ENCODE measurements at places on chromosomes 5 and 9.
A peak's percentile ranks its signal among the peaks of the same experiment; 100 is the strongest.

DNA sequence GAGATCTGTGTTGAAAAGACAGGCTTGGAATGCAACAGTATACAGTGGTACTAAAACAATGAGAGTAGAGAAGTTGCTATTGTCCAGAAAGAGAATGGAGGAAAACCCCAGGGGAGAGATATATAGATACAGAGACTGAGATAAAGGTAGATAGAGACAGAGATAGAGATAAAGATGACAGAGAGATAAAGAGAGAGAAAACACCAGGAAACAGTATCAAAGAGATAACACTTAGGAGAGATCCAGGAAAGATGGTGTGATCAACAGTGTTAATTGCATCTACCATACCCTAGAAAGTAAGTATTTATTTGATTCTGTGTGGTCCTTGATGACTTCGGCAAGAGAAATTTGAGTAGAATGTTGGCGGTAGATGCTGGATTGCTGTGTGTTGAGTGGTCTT, 461.8 kb upstream of the RIOK2 start:
- DNase-seq = no peak

- no peak for DNase-seq
These were observed 143.7 kb upstream of the IRX2 start for GRCh38 chr5:2895196-2895595.

DNA sequence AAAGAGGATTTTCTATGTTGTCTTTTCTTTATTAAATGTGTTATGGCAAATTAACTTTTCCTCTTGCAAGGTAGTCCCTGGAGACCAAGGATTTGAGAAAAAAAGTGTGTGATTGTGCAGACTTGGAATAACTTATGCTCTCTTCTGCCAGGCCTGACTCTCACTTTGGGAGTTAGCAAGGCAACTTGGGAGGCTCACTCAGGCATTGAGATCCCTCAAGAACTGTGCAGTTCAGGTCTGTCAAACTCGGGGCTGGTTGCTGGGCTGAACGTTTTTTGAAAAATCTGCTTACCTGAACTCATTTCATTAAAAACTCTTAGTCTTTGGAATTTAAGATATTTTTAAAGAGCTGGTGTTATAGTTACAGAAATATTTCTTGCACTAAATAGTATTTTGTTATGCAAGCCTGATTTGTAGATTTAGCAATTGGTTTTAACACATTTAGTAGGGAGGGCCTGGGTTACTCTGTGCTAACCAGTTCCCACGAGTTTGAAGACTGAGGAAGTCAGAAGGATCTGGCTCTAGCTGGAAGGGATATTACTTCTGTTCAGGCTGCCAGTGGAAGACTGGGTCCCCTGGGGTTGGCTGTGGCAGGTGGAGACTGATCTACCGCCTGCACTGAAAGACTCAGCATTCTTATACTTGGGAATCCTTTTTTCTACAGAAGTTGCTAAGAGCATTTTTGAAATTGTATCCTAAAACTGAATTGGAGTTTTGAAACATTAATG, 150.4 kb upstream of the PCSK5 start:
- DNase-seq = peak; percentile 13

DNA sequence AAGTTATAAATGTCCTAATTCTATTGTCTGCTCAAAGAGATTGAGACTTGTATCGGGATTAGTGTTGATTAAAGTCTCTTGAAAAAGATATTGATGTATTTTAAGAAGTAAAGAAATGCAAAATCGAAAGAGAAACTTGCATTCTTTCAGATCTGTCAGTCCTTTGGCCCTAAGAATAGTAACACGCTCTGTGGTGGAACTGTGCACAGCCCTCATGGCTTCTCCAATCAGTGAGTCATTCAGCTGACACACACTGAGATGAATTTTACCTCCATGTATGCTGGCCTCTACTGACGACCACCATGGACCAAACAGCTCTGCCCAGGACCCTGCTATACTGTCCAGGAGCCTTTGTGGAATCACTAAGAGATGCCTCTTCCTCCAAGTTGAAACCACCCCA, 232.4 kb downstream of the ESM1 start:
- DNase-seq = no peak

GRCh38 chr5:60504342-60504741, 195.6 kb downstream of the DEPDC1B start:
- no peak for DNase-seq

GRCh38 chr9:78856144-78856543, 559.2 kb downstream of the PSAT1 start:
- DNase-seq = no peak

- no peak for DNase-seq
These were observed 23.8 kb downstream of the CAMSAP1 start for GRCh38 chr9:135883410-135884089.

GRCh38 chr9:74066605-74067004, 430.5 kb upstream of the RORB start:
- DNase-seq = no peak

- no peak for DNase-seq
These were observed 92.6 kb downstream of the GLIS3 start for GRCh38 chr9:4207123-4207875.

DNA sequence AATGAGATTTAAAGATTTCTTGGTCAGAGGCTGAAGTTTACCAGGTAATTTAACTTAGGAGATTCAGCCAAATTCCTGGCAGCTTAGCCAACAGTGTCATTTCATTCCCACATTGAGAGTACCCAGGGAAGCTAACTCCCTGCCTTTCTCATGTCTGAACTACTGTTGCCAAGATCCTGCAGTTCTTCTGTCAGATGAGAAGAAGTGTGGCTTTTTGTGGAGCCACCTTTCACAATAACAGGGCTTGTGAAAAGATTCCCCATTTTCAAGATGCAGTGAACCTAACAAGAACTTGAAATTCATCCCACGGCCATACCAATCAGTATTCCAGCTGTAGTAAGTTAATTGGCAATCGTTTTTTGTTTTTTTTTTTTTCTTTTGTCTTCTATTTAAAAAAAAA, 176.4 kb downstream of the XRCC4 start:
- DNase-seq = no peak

DNA sequence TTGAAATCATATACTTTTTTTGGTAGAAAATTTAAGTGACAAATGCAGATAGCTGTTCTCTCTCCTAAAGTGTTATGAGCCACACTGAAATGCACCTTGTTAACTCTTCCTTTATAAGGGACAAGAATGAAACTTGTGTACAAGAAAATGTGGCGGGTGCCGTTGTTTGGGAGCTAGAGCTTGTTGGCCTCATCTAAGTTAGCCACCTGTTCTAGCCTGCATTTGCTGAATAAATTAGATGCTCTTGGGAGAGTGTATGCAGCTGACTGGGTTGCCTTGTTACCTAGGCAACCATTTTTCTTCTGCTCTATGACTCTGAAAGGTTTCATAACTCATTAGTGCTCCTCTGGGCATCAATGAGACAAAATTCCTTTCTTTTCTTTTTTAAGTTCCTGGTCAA, 174.3 kb downstream of the TAF11L14 start:
- no peak for DNase-seq

DNA sequence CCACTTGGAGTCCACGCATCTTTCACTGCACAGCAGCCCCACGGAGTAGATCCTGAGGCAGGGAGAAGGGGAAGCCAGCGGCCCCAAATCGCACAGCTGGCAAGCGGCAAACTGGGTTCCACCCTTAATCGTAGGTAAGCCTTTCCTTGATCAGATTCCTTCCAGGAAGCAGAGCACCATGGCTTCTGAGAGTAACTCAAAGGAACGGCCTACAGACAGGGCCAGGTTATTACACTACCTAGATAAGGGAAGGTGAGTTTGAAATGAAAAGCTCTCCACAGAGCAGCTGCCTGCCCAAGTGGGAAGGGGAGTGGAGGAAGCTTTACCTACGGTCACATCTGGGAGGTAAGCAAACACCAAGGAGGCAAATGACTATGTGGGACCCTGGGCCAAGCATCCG, 7.9 kb downstream of the DAP start:
- no peak for DNase-seq

DNA sequence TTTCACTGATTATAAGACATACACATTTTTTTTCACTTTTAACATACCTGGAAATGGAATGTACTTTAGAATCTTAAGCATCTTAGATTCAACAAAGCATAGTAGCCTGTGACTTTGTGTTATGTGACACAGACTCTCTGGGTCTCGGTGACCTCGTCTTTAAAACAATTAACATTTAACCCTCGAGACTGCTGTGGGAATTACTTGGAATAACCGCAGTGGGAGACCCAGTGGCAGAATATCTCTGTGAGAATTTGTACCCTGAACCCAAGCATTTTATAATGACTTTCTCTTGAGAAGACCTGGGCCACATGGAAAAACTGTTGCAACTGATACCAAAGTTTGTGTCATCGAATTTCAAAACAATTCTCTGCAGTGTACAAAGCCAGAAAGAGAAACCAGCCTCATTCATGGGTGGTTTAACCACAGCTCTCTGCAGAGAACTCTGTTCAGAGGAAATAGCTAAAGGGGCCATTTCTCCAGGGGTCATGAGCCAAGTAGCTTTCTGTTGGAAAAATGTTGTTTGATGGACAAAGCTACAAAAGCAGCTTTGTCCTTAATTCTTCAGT, 10.0 kb upstream of the RETREG1 start:
- no peak for DNase-seq

- no peak for DNase-seq
These were observed 50.5 kb downstream of the SH3PXD2B start for GRCh38 chr5:172403817-172404216.

GRCh38 chr5:111367115-111367514, 142.9 kb downstream of the CAMK4 start:
- DNase-seq = no peak

DNA sequence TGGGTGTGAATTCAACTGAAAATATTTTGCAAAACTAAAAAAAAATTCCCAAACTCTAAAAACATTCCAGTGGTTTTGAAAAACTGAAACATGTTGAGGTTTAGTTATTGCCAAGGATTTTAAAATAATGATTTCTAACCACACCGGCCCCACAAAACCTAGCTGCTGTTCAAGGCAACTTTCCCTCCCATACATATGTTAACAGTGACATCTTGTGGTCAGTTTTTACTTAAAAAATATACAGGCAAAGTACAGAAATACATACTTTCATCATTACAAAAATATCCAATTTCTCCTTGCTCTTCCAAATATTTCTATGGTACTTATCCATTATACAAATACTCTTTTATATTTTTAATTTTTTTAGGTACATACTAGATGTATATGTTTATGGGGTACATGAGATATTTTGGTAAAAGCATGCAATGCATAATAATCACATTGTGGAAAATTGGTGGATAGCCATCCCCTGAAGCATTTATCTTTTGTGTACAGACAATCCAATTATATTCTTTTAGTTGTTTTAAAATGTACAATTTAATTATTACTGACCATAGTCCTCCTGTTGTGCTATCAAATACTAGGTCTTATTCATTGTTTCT, 34.4 kb upstream of the MRPS30 start:
- DNase-seq = no peak

GRCh38 chr5:78592735-78593386, 55.7 kb downstream of the LHFPL2 start:
- DNase-seq = no peak

DNA sequence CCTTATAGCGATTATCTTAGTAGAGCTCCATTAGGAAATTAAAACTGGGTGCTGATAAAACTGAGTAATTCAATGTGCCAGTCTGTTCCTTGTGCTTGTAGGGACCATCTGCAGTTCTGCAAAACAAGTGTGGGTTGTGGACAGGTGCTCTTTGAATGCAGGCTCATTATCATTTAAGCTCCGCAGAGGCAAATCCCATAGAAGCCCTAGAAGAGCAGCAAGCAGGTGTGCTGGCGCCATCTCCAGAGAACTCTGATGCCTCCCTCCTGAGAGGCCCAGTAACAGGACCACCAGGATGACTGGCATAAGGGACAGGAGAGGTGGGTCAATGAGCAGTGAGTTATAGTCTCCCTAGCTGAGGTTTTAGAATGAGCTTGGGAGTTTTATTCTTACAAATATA, 1342.4 kb upstream of the DMAC1 start:
- peak; percentile 67 for DNase-seq

DNA sequence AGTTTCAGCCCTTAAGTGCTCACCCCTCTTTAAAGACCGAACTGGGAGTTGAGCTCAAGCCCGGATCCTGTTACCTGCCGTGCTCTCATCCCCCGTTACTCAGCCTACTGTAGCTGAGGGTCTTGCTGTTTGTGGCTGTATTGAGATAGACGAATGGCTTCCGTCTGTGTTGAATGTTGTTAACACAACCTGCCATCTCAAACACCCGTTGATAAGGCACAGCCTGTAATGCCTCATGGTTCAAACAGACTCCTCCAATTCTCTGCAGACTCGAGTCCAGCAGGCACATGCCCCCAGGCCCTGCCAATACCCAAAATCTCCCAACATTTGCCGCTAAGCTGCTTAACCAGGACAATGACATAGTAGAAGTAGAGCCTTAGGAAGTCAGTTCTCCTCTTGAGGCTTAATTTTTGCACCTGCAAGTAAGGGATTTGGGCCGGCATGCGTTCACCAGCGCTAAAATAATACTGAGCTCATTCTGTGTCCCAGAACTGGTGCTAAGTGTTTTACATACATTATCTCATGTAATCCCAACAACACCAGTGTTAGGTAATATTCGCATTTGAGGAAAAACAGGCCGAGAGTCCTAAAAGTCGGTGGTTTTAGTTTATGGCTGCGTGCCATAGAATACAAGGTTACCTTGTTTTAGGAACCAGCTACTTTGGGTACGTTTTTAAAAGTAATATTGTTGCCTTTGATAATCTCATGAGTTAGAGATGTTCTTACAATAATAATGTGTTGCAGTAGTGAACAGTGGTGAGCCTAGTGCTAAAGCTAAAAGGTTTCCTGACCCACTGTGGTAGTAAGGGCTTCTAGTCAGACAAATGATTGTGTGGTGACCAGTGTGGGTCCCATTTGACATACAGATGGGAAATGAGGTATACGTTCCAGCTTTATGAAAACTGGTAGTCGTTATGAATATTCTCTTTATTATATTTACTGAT, 1.5 kb upstream of the RFX3 start:
- peak; percentile 50 for DNase-seq

DNA sequence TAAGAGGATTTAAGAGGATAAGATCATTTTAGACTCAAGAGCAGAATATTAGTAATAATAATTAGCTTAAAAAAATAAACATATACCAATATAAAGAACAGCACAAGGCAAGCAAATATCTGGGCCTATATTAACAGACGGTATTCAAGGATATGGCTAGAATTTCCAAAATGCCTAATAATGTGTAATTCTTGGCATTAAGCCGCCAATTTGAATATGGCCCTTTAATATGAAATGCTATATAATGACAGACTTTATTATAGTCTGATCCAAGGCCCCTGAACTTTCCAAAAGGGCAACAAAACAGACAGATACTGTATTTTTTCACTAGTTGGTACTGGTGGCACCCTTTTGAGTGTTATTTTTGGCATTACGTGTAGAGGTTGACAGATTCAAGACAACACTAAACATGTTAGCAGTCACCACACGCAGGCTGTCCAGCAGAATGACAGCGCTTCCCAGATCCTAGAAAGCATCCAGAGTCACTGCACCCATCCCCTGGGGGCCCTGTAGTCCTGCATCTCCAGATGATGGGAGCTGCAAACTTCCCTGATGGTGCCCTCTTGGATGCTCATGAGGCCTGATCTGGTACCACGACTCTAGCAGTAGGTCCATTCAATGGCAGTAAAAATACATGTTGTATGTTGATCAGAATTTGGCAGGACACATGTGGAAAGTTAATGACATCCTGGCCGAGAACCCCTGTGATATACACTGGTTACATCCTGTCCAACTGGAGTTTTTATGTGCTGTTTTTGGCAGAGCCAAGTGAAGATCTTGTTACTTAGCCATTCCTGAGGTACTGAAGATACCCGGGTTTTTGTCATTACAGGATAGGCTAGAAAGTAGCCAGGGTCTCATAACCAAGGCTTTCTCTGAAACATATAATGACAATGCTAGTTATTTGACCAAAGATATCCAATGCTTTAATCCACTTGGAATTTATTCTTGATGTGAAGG, 1.7 kb upstream of the ABL1 start:
- peak; percentile 27 for DNase-seq
